GM04504 (cell line): ENCODE measurements at places on chromosomes 13 and 19.

DNA sequence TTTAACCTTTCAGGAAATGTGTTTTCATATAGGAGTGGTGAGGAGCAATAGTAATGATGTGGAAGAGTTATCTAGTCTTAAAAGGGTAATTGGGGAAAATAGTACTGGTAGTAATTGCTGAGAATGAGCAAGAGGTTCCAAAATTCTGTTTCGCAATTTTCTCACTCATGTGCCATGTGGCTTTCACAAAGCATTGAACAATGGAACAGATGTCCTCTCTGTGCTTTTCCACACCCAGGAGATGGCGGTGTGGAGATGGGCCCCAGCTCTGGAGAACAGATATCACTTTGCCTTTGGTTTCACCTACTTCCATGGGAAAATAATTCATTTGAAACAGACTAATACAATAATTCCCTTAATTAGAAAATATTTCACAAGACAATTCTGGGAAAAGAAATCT lies 170.0 kb upstream of the SLC10A2 start:
- DNase-seq: no peak

DNA sequence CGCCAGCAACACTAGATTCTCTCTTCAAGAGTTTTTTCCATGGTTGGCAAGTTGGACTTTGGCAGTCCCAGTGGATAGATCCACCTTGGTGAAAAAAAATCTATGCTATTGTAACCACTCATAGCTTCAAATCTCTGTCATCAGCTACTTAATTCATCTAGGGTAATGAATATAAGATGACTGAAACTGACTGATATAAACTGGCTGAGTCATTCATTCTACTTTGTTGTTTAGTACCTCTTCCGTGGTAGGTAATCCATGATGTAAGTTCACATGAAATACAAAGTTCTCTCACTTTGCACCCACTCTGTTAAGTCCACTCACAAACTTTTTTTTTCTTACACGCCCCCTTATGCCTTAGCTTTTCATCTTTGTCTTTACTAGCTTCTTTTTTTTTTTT lies 1381.5 kb downstream of the SLITRK5 start:
- no peak for DNase-seq

DNA sequence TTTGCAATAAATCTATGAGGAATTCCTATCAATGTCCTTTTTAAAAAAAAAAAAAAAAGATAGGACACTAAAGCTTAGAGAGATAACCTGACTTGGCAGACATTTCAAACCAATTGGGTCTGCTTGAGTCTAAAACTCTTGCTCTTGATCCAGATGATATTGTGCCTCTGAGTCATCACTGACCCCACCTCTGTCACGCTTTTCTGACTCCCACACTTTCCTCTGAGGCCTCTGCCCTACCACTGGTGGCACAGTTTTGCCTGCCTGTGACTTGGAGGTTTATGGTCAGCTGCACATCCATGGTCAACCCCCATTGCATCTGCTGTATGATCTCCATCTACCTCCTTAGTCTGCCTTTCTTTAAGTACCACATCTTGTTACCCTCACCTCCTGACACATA lies 328.7 kb downstream of the SPRY2 start:
- DNase-seq: no peak

DNA sequence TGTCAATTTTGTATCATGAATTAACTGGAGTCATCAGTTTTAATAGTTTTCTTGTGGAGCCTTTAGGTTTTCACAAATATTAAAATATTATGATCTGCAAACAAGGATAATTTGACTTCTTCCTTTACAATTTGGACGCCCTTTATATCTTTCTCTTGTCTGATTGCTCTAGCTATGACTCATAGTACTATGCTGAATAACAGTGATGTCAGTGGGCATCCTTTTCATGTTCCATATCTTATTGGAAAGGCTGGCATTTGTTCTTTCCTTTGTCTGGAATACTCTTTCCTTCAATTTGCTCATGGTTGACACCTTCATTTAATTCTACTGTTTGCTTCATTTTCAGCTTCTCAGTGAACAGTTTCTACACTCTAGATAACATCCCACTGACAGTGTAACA lies 1129.3 kb downstream of the SLITRK5 start:
- DNase-seq: no peak

DNA sequence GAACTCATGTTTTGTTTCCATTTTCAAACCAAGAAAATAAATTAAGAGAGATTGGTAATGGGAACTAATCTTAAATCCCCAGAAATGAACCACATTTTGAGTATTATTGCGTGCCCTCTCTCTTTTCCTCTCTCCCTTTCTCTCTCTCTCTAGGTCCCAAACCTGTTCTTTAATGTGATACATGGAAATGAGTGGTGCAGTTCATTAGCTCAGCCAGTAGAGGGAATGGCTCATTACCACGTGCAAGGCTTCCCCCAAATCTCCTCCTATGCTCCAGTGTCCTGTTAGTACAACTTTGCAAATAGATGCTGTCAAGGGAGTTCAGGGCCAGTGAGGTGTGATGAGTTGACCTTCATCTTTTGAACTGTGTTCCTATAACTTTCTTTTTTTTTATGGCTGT lies 178.4 kb downstream of the FGF9 start:
- no peak for DNase-seq

DNA sequence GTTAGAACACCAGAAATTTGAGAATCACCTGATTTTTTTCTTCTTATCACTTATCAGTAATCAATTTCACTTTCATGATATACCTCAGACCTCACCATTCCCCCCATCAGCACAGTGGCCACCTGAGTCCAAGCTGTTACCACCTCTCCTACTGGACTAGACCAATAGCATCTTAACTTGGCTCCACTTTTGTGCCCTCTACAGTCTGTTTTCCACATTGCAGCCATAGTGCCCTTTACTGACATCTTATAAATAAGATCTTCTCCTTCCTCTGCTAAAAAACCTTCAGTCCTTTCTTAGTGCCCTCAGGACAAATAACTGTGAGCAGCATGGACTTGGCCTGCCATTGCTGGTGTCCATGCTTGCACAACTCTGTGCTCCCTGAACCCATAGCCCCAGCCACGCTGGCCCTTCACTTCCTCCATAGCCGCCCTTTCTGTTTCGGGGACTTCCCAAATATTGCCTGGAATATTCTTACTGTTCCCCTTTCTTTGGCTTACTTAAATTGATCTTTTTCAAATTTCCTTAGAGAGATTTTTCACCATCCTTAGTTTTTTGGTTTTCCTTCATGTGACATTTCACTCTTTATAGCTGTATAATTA lies 380.8 kb downstream of the LMO7 start:
- DNase-seq: no peak

DNA sequence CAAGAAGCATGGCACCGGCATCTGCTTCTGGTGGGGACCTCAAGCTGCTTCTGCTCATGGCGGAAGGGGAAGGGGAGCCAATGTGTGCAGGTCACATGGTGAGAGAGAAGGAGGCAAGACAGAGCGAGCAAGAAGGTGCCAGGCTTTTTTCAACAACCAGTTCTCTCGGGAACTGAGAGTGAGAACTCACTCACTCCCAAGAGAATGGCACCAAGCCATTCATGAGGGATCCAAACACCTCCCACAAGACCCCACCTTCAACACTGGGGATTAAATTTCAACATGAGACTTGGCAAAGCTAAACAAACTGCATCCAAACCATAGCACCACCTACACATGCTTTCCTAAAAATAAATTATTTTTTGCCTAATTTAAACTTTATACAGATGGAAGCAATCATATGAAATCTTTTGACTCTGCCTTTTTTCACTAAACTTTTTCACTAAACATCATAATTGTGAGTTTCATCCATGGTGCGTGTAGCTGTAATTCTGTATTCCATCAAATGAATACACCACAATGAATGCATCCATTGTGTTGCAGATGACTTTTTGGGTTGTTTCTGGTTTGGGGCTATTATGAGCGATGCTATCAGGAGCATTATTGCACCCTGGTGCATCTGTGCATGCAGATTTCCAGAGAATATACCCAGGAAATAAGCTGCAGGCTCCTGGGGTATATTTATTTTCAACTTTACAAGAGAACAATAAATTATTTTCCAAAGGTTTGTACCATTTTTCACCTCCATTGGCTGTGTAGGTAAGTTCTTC lies 14.6 kb upstream of the IPO5 start:
- DNase-seq: no peak
